ENCODE measurements at places on chromosomes 12 and 14.

GRCh38 chr12:32921397-32921796 is 24.8 kb upstream of the PKP2 start:
- DNase-seq, result no peak

DNA sequence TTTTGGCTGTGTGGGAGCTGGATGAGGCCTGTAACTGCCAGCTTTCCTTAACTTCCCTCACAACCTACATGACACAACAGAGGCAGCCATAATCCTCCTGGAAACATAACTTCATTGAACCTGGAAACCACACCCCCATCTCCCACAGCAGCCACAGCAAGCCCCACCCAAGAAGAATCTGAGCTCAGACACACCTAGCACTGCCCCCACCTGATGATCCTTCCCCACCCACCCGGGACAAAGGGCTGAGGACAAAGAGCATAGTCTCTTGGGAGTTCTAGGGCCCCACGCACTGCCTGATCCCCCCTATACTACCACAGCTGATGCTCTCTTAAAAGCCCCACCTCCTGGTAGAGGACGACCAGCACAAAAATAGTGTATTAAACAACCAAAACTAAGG is 29.6 kb upstream of the TSPAN8 start:
- DNase-seq, result no peak

GRCh38 chr14:77889971-77890442 is 90.1 kb downstream of the ADCK1 start:
- no peak for DNase-seq

- no peak for DNase-seq
Measured at GRCh38 chr12:57146092-57146491, 1.3 kb downstream of the LRP1-AS start.

- DNase-seq, result no peak
Measured at GRCh38 chr12:131347732-131348131, 363.2 kb upstream of the SFSWAP start.

All from activated CD4-positive, CD25-positive, alpha-beta regulatory T cell treated with anti-CD3 and anti-CD28 coated beads, Interleukin-2, amount 50 U/mL, for 16 hours (primary cell).